ENCODE measurements at places on chromosomes 6 and 20.
A peak's percentile ranks its signal among the peaks of the same experiment; 100 is the strongest.

DNA sequence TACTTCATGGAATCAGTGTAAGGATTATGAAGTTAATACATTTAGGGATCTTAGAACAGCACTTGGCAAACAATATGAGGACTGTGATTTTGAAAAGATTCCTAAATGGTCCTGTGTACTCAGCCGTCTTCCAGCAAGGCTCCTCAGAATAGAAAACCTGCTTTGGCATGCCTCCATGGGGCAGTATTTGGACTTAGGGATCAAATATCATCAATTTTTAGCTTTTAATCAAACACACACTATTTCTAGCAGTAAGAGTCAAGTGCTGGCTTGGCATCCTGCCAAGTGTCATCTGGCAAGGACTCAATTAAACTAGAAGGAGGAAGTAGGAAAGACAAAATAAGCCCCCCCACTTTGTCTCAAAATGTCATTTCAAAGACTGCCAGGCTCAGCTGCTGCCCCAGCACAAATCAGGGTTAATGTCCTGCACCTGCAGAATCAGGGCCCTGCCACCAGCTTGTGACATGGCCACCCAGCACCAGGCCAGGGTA, 40.8 kb downstream of the IYD start:
- no peak for DNase-seq

DNA sequence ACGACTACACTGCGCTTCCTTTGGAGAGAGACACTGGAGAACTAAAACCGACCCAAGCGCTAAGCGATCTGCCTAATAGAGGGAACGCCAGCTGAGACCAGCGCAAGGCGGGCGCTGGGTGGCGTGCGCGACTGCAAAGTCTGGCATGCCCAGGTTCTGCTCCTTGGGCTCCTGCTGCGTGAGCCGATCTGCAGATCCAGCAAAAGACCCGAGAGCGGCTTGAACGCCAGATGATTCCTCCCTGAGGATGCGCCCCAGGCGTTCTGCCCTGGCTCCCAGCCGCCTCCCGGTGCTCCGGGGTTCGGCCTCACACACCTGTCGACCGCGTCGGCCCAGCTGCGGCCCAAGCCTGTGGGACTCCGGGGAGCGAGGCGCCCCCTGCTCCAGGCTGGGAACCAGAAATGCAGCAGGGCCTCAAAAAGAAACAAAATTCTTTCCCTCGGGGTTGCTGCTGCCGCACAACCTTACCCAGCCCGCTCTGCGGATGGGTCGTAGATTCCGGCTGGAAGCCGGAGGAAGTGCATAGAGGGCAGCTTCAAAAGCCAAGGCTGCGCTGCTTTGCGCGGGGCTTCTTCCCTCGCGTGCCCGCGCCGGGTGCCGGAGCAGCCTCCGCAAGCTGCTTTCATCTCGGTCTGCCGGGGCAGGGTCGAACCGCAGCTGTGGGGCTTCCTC, 17.9 kb upstream of the PRDM13 start:
- DNase-seq = no peak

GRCh38 chr6:56594699-56595098, 48.0 kb downstream of the DST start:
- DNase-seq = no peak

GRCh38 chr6:109705258-109705657, 14.2 kb downstream of the FIG4 start:
- peak; percentile 36 for DNase-seq

DNA sequence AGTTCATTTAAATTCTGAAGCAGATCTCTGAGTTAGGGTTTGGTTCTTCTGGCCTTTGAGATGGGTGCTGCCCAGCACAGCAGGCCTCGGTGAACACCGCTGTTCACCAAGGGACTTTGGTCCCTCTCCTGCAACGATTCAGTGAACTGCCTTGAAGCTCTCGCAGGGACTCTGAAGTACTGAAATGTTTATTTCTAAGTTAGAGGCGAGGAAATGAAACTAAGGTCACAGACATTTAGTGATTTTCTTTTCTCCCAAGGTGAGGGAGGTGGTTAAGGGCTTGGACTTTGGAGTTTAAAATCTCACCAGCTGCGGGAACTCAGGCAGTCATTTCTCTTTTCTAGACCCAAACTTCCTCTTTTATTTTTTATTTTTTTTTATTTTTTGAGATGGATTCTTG, 26.2 kb downstream of the E2F3 start:
- DNase-seq = no peak

DNA sequence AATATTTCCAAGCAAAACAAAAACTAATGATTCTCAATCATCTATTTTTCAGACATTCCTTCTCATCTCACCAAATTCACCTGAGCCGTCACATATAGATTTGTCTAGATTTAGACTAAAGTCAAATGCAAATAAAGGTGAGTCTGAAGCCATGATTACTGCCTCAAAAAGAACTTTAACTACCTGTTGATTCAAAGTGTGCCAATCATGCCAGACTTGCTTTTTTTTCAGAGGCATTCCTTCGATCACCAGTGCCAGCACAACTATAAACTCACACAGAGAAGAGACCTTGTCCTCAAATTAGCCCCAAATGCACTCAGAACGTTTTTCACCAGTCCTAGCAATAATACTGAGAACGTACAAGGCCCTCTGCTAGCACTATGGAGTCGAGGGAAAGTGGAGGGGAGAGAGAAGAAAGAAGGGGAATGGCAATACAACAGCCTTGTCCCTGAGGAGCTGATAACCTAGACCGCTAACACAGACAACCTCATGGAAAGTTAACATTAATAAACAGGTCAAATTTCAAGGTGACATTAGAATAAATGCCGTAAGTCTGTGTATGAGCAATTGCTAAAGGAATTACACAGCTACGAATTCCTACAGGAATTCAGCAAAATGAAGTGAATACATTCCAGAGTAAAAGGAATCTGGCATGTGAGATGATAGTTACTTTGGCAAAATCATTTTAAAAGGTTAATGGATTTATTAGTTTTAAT, 60.9 kb downstream of the EPB41L2 start:
- no peak for DNase-seq

DNA sequence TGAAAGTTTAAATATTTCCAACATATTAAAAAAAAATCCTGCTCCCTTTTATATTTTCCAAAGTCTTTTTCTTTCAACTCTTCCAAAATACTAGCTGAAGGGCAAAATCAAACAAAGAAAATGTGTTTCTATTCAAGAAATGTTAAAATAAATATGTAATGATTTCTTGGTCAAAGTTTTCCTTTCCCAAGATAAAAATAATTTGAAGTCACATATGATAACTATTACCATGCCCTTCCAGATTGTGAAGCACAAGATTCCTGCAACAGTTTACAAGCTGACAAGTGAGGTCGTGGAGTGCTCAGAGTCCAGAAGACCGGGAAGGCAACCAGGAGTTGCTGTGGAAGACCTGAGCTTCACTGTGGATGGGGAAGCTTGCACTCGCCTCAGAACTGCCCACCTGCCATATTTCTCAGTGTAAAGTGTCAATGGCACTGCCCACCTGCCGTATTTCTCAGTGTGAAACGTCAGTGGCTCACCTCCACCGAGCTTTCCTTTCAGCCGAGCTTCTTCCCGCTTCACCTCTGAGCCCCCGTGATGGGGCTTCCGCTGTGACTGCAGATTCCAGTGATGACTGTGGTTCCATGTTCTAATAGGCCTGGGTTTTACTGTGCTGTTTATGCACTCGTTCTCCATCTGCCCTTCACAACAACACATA, 160.5 kb downstream of the THBS2 start:
- DNase-seq = no peak

- no peak for DNase-seq
Observed at GRCh38 chr6:158596861-158597260, 37.0 kb downstream of the TMEM181 start.

DNA sequence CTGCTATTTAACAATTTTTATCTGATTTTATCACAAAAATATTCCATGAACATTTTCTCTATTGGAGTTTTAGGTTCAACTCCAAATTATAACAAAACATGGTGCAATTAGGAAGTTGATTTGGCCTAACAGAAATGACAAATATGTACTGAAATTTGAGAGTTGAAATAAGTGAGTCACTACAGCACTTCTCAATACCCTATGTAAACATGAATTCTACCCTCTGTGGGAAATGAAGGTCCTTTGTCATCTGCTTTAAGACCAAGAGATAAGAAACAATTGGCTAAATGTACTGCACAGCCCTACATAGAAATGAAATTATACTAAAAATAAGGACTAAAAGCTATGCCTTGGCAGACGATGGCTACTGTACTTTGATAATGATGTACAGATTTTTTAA, 86.2 kb upstream of the BEND6 start:
- DNase-seq = no peak

DNA sequence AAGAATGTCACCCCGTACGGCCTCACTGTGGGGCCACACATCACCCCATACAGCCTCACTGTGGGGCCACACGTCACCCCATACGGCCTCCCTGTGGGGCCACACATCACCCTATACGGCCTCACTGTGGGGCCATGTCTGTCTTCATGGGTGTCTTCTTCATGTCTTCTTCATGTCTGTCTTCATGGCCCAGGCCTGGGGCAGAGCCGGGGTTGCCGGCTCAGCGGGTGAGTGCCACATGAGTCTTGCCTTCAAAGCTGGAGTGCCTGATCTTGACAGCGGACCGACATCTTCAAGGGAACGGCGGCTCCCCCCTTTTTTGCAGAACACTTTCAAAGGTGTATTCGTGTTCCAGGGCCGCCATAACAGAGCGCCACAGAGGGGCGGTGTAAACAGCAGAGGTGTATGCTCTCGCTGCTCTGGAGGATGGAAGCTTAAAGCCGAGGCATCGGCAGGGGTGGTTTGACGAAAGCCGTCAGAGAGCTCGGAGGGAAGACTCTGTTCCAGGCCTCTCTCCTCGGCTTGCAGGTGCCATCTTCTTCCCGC, 365.0 kb downstream of the TAF4 start:
- DNase-seq = no peak

GRCh38 chr6:25010176-25010575, 74.4 kb upstream of the RIPOR2 start:
- DNase-seq = no peak

- no peak for DNase-seq
Observed at GRCh38 chr6:63574554-63574900, 2.2 kb downstream of the LOC128125822 start.
